Activated CD8-positive, alpha-beta T cell treated with anti-CD3 and anti-CD28 coated beads for 36 hours (primary cell): ENCODE measurements at places on chromosomes 12 and 14. TPM values are rescaled to one million over a fixed set of nuclear protein-coding genes. Genes with fewer than 3 reads are reported as not detected.

Gene CLBA1
- 0.47 TPM for total RNA-seq

- H3K4me3 ChIP-seq: no peak overlapping the region
- DNase-seq: no peak
- H3K27me3 ChIP-seq: no peaks in the 10 kb centered on the region
Observed at GRCh38 chr12:46963977-46964971, 115.1 kb upstream of the PCED1B start.

- no peak overlapping the region for H3K4me3 ChIP-seq
- H3K4me1 ChIP-seq: peaks cover 33% of the 10 kb centered on the region
- H3K36me3 ChIP-seq: no peaks in the 10 kb centered on the region
Observed at GRCh38 chr14:102094101-102094500, 7.3 kb upstream of the HSP90AA1 start.

DNA sequence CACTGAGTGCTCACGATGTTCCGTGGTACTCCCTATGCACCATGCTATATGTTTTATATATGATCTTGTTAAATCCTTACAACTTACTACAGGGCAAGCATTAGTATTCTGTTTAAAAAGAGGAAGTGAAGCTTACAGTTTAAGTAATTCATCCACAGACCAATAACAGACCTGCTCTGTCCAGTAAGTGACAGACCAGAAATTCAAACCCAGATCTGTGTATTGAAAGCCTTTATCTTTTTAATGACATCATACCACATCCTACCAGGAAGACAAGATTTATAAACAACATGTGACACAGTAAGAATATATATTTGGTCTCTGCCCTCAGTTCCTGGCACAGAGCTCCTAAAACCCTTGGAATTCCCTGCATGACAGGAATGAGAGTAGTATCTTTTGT is 206.5 kb downstream of the STXBP6 start:
- no peaks in the 10 kb centered on the region for H3K4me1 ChIP-seq
- no peak overlapping the region for H3K27ac ChIP-seq
- H3K27me3 ChIP-seq: peaks cover 3% of the 10 kb centered on the region
- no peak overlapping the region for H3K4me3 ChIP-seq
- DNase-seq: no peak

Gene PXN
- 40.2 TPM for total RNA-seq

DNA sequence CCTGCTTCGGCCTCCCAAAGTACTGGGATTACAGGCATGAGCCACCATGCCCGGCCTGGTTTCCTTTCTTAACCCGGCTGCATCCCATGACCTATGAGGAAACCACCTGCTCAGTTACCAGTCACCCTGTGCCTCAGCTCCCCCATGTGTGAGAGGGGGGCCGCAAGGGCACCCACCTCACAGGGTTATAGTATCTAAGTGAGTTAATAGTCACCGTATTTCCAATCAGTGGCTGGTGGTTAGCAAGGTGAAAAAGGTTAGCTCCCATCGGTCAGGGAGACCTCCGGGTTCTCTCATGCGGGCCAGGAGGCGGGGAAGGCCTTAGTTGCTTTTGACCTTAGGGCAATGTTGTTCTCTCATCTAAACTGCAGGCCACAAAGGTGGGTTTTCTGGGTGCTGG is 6.7 kb downstream of the LRP1 start:
- H3K27me3 ChIP-seq: no peaks in the 10 kb centered on the region
- no peaks in the 10 kb centered on the region for H3K36me3 ChIP-seq
- H3K27ac ChIP-seq: no peak overlapping the region
- DNase-seq: no peak
- H3K4me1 ChIP-seq: peaks cover 7% of the 10 kb centered on the region
- H3K4me3 ChIP-seq: no peak overlapping the region

- no peaks in the 10 kb centered on the region for H3K36me3 ChIP-seq
- no peaks in the 10 kb centered on the region for H3K27me3 ChIP-seq
- H3K4me3 ChIP-seq: no peak overlapping the region
- no peaks in the 10 kb centered on the region for H3K4me1 ChIP-seq
Observed at GRCh38 chr12:105843986-105844760, 294.6 kb downstream of the NUAK1 start.

Gene TEX52
- 0.36 TPM for total RNA-seq

Gene RTL1
- total RNA-seq: not detected

- no peaks in the 10 kb centered on the region for H3K4me1 ChIP-seq
- H3K4me3 ChIP-seq: no peak overlapping the region
Observed at GRCh38 chr14:47442211-47442610, 233.2 kb downstream of the MDGA2 start.

Gene TSPAN31
- 7.5 TPM for total RNA-seq

- no peaks in the 10 kb centered on the region for H3K36me3 ChIP-seq
- no peak overlapping the region for H3K4me3 ChIP-seq
- no peak overlapping the region for H3K27ac ChIP-seq
- no peak for DNase-seq
Observed at GRCh38 chr14:52845081-52845480, 53.7 kb upstream of the GNPNAT1 start.

- no peaks in the 10 kb centered on the region for H3K36me3 ChIP-seq
- H3K4me1 ChIP-seq: no peaks in the 10 kb centered on the region
- H3K4me3 ChIP-seq: no peak overlapping the region
- H3K27ac ChIP-seq: no peak overlapping the region
- no peaks in the 10 kb centered on the region for H3K27me3 ChIP-seq
- no peak for DNase-seq
Observed at GRCh38 chr12:76711241-76711640, 52.7 kb upstream of the ZDHHC17 start.
